ENCODE measurements at places on chromosomes 3 and 15.

DNA sequence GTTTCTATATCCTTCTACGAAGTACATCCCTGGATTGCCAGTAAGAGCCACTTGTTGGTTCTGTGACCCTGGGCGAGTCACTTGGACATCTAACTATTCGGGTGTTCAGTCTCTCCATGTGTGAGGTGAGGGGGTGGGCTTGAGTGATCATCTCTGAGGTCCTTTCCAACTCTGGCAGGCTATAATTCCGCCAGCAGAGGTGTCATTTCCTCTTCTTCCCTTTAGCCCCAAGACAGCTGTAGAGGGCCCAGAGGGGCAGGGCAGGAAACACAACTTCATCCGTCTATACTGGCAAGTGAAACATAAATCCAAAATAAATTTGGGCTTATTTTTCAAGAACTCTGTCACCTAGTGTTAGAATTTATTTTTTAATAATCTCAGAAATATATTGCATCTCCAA, 38.1 kb downstream of the C2CD4A start:
- no peak for DNase-seq

- no peak for DNase-seq
These were observed 136.5 kb downstream of the ZNF609 start for GRCh38 chr15:64596701-64597476.

DNA sequence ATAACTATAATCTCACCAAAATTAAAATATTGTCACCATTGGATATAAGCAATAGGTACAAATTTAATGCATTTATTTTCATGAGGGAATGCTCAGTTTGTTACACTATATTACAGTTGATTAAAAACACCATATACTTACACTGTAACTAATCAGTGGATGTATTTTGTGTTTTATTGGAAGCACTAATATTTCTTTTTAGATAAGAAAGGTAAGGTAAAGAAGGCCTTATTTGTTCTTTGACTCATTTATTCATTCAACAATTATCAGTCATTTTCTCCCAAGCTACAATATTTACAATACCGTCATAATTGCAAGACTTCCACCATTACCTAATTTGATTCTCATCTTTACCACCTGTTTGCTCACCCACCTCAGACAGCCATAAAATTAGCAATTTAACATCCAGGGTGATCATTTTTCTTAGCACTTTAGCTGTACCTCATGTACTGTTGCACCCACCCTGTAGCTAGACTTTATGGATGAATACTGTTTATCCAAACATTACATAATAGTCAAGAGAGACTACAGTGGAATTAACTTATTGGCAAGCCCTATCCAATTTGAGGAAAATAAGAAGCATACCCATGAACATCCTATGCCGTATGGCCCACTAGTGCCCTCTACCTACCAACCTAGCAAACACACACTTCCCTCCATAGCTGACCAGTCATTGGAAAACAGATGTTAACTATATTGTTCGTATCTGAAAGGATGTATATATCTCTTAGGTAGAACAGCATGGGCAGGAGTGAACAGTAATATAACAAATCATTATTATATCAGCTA, 229.6 kb downstream of the BBX start:
- no peak for DNase-seq

GRCh38 chr3:184031187-184031792, at the start of gene HTR3D:
TSS of gene HTR3D (plus strand) at chr3:184031742. CDS start at chr3:184031742, 0 bp downstream.
- no peak for DNase-seq

DNA sequence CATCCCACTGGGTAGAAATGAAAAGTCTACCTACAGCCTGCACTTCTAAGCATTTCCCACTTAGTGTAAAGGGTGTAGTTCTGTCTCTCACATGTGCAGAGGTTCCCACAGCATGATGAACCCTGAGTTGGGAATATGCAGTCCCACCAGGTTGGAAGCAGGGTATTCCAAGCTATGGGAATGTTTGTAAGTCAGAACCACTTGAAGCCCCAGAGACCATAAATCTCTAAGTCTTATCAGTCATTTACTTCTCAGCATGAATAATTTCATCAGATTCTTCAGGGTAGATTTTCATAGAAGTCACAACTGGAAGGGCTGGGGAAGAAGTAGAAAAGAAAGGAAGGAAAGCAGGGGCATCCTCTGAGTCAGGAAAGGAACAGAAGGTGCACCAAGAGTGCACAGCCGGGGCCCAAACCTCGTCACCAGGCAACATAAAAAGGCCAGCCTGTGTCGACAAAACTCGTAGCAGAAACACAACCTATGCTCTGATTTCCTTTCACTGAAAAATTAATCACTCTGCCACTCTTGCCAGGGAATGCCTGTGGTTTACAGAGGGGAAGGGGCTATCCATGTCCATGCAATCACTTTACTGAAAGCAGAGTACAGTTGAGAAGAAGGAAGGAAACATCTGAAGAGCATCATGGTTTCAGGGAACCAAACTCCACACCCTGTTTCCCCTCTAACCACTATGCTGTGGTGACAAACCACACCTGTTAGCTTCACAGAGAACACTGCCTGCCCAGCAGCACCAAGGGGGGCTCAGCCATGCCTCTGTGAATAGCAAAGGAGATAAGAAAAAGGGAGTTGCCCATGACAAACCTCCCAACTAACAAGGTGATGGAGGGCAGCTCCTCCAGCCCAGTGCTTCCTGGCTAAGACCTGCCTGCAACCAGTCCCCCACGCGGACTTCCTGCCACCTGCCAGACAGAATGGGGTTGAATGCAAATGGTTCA, 40.5 kb downstream of the SH3BP5 start:
- no peak for DNase-seq

GRCh38 chr15:69666441-69666882, 213.8 kb downstream of the RPLP1 start:
- DNase-seq: peak; percentile 53

DNA sequence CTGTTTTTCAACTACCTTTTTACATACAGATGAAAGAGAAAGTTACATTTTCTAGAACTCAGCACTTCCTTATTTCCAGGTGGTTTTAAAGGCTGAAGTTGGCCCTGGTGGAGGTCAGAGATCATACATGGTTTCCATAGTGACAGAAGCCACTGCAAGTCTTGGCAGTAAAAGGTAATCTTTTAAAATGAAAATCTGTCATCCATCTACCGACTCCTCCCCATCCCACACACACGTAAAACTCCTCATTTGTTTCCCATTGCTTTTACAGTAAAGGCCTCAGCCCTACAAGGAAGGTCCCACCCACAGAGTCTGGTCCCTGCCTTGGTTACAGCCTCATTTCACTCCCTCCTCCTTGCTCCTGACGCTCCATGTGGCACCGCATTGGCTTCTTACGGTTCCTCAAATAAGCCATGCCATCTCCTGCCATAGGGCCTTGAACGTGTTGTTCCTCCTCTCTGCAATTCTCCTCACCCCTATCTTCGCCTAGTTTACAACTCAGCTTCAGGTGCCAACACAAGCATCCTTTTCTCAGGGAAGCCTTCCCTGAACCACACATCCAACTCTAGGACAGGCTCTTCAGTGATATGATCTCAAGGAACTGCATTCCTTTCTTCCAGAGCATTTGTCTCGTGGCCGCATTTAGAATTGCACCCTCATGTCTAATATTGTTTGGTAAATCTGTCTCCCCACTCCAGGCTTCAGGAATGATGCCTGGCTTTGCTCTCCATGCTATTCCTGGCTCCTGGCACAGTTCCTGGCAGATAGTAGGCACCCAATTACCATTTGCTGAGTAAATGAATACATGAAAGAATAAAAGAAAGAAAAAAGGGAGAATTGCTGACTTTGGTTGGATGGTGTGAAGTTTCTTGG, 2.6 kb downstream of the CYP19A1 start:
- DNase-seq: no peak

- DNase-seq: no peak
These were observed 10.8 kb upstream of the SKIL start for GRCh38 chr3:170346481-170347392.

Measured in right hindlimb (tissue), 1 donor.